ENCODE measurements at places on chromosomes 4 and X.

DNA sequence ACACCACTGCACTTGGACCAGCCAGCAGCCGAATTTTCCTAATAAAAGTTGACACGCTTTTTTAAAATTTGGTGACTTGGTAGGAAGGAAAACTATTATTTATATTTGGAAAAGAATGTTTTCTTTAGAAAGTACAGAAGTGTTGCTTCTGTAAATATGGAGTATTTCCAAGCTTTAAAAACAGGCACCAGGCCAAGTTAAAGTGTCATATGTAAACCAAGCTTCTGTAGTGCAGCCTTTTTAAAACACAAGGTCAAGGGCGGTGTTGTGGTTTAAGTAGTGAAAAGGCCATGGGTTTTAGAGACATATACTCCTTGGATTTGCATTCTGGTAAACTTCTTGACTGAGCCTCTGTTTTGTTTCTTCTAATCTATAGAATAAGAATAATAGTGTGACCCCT lies 62.7 kb downstream of the TRIM2 start:
- no peak for DNase-seq

GRCh38 chr4:156581282-156582063 lies 390.1 kb downstream of the PDGFC start:
- no peak for DNase-seq

DNA sequence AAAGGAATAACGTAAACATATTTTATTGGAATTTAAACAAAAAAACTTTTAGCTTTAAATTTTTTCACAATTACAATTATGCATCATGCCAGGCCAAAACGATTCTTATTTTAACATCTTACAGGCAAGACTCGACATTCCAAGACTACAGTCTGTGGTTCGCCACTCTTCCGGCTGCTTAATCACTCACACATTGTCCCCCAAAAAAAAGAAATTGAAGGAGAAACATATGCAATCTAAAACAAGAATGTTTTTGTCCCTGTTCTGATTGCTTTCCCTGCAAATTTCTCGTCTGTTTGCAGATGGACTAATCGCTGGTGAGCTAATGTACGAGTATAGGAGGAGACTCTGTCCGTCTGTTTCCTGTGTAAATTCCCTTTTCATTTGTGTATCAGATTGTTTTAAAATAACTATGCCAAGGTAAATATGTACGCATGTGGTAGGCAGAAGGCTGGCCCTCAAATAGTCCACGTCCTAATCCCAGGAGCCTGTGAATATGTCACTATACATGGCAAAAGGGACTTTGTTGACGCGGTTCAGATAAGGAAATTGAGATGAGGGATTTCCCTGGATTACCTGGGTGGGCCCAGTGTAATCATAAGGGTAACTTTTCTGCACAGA lies 37.7 kb upstream of the MTNR1A start:
- no peak for DNase-seq

DNA sequence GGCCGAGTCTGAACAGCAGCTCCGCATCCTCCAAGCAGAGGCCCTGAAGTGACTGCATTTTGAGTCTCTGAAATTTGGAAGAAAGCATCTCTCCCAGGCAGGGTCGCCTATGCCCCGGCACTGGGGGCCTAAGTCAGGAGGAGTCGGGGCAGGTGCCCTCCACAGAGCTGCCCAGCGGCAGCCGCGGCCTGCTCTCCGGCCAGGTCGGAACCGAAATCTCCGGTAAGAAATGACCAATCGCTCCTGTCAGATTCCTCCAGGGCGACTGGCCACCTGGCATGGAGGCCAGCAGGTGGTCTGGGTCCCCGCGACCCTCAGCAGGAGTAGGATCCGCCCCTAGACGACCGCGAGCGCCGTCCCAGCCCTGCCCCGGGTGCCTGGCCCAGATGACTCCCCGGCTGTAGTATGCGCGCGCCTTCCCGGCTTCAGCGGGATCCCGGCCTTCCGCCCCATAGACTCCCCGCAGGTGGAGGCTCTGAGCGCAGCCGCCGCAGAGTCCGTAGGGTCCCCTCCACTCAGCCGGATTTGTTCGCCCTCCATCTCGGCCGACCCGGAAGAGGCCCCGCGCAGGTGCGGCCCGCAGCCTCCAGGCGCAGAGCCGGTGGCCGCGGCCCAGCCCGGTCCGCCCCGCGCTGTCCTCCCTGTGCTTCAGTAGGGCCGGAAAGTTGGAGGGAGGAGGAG lies 1.5 kb downstream of the NKX1-1 start:
- no peak for DNase-seq

DNA sequence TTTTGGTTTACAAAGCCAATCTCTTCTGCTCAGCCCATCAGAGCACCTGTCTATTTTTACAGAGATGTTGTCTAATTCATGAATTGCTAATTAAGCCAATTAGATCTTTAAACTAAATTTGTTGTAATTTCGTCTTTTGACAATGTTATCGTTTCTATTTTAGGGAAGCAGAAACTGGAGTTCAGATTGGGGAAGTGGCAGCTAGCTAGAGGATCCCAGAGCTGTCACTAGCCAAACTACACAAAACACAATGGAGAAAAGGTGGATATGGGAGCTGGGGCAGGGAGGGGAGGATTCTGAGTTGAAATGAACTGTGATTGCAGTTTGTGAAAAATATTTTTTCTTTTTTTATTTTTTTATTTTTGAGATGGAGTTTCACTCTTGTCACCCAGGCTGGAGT lies 35.8 kb downstream of the CASP3 start:
- no peak for DNase-seq

- no peak for DNase-seq
Measured at GRCh38 chrX:31366041-31366440, 294.2 kb upstream of the FTHL17 start.

GRCh38 chrX:82237328-82237727 lies 1035.4 kb downstream of the SH3BGRL start:
- DNase-seq, result no peak

- DNase-seq, result no peak
Measured at GRCh38 chr4:89171176-89171805, 60.0 kb downstream of the TIGD2 start.

DNA sequence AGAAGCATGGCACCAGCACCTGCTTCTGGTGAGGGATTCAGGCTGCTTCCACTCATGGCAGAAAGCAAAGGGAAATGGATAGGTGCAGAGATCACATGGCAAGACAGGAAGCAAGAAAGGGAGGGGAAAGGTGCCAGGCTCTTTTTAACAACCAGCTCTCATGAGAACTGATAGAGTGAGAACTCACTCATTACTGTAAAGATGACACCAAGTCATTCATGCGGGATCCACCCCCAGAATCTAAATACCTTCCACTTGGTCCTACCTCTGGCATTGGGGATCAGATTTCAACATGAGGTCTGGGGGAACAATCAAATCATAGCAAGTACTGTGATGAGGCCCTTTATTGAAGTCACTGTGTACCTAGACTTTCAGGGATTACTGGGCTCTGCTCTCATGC lies 72.0 kb upstream of the PRDM5 start:
- no peak for DNase-seq

DNA sequence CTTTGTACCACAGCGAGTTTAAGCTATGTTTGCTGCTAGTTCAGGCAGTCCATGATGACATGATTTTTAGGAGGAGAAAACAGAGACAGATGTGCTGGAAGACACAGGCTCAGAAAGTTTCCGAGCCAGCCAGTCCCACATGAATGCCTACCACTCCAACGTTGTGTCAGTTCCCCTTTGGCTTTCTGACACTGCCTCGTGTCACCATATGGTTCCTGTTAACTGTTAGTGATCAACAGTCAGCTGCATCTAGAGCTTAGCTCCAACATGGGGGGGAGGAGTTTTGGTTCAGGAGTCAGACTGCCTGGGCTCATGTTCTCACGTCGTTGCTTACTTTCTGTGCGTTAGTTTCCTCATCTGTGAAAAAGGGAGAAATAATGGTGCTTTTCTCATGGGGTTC lies 343.7 kb downstream of the MID1IP1 start:
- no peak for DNase-seq

GRCh38 chr4:112552668-112553067 lies 36.7 kb upstream of the NEUROG2 start:
- DNase-seq, result no peak

- peak; percentile 12 for DNase-seq
Measured at GRCh38 chr4:121370729-121371325, 10.0 kb downstream of the QRFPR start.
